Mesothelial cell of epicardium (in vitro differentiated cells): ENCODE measurements at places on chromosomes 2 and 18.

- no peak for DNase-seq
Observed at GRCh38 chr18:6505498-6505875, 90.8 kb upstream of the L3MBTL4 start.

DNA sequence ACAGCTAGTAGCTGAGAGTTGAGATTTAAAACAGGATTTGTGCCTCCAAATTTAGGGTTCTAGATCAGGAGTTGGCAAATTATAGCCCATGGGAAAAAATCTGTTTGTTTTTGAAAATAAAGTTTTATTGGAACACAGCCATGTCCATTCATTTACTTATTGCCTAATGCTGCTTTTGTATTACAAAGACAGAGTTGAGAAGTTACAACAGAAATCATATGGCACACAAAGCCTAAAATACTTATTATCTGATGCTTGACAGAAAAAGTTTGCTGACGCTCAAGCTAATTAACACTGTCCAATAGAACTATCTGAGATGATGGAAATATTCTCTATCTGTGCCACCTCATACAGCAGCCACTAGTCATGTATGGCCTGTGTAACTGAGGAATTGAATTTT, 229.1 kb upstream of the RASGRP3 start:
- DNase-seq = no peak

- DNase-seq = no peak
Observed at GRCh38 chr2:51553476-51553875, 521.5 kb upstream of the NRXN1 start.

GRCh38 chr2:28239207-28239606, 153.5 kb upstream of the FOSL2 start:
- no peak for DNase-seq

DNA sequence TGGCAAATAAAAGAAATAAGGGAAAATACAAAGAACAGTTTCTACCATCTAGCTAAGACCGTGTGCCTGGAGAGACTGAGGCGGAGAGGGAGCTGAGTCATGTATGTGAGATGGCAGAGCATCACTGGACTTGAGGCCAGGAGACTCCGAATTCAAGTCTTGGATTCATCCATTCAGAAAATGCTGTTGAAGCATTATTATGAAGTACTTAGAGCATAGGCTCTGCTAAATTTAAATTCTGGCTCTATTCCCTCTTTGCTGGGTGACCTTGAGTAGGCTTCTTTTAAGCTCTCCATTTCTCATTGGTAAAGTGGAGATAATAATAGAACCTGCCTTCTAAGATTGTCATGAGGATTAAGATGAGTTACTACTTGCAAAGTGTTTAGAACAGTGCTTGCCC, 34.7 kb downstream of the NPHP1 start:
- DNase-seq = no peak

GRCh38 chr18:32893915-32894314, 121.1 kb upstream of the KLHL14 start:
- DNase-seq = no peak

DNA sequence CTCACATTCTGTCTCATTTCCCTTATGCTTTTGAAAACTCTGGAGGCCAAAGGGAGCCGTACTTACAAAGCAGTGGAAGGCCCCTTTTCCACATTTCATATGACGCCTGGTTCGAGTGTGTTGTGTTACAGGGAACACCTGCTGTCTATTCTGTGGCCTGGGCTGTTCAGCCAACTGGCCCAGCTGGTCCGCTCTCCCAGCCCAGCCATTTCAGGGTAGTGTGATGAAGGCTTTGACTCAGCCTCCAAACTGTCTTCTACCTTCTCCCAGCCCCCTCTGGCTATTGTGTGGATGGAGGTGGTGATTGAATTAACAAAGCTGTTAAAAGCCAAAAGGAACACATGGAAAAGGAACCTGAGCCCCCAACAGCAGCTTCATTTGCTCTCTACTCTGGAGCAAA, 233.8 kb downstream of the ICOS start:
- no peak for DNase-seq

GRCh38 chr18:28814365-28814764, 637.4 kb upstream of the CDH2 start:
- no peak for DNase-seq

DNA sequence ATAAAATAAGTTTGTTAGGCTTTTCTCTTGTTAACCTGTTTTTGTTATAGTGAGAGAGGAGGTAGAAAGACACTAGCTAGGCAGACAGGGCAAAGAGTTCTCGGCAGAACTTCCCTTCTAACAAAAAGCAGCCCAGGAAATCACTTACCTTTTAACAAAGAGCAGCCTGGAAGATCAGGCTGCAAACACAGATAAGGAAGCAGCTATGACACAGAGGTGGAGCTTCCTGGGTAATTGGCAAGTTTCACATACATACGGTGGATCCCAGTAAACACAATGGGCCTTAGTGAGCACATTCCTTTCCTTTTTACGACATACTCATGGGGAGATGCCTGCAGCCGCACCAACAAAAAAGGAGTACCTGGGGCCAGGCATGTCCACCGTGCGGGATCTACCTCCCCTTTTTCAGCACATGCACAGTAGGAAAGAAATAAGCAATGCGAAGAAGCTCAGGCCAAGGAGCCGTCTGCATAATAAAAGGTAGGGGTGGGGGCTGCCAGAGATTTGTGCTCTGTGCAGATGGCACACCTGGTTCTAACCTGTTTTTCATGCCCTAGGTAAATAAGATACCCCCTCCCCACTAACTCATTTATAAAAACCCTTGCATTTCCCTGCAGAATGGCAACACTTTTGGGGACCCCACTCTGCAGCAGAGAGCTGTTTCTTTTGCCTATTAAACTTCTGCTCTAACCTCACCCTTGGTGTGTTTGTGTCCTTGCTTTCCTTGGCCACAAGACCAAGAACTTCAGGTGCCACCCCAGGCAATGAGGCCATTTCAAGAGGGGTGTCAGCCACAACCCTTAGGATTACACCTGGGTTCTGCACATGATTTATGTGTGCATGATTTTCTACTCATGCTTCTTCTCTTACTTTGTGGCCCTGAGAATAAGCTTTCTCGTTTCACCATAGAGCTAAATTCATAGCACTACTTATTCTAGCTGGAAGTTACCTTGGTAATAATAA, 26.5 kb downstream of the MDH1 start:
- no peak for DNase-seq

DNA sequence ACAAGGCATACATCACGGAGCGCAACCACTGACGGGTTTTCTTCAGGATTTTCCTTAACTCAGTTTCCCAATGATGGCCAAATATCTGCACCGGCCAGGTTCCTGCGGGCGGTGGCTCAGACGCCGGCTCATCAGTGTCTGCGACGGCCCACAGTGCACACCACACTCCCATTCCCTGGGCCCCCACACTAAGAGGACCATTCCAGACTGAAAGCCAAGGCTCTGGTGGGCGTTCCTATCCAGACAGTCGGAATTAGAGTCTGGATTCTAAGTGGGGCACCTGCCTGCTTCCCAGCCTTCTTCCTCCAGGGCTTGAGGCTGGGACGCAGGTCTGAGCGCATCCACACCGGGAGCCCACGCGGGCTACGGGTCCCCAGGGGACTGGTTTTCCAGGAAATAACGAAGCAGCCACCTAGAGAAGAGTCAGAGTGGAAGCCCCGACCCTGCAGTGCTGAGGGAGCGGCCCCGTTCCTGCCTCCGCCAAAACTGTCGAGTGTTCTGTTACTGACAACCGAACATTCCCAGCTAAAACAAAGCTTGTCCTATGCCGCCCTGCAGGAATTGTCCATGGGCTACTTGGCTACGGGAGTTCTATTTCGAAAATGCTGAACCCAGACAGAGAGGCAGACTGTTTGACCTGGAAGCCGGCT, 75.3 kb downstream of the TMEM18 start:
- peak; percentile 22 for DNase-seq

DNA sequence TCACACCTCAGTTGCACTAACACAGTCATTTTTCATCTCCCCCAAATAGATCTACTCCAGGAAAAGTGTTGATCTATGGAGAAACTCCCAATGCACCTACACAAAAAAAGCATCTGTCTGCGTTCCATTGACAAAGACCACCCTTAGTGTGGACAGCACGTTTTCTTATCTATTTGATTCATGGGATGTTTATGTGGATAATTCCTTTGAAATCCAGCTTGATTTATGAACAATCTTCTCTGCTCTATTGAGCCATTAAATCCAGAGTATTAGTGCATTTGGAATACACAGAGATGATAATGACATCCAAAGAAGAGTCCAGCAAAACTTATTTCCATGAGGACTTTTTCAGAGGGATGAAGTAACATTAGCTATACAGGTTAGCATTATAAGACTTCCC, 1221.9 kb upstream of the NXPH2 start:
- DNase-seq = no peak

DNA sequence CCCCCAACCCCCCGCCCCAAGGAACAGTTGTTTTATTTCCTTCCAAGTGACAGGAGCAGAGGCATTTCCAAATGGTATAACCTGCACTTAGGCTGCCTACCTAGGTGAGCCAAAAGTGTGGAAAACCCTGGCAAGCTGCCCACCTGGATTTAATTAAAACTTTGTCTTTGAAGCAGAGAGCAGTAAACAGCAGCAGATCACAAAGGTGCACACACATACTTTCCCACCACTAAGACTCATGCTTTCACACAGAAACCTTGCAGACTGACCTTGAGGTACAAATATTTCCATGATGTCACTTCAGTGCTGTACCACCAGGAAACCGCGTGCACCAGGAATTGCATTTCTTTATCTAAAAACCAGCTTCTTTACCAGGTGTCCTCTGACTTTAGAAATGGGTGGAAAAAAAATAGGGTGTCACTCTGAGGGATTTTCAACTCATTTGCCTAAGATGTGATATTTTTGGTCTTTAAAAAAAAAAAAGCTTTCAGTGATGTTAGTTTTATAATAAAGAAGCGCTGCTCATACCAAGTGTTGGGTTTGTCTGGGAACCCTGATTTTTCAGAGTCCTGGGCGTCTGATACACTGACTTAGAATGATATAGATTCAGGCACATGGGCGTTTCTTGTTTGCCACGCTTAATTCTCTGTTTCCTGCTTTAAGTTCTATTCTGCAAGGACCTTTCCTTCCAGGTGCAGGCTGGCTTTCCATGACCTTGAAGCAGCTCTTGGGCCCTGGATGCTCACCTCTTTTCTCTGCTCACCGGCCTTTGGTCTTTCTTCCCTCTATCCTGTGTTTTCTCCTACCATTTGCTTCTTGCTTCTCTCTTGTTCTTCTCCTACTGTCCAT, 70.7 kb upstream of the BCL2L11 start:
- DNase-seq = no peak

- DNase-seq = no peak
Observed at GRCh38 chr18:29326214-29326613, 1149.3 kb upstream of the CDH2 start.

GRCh38 chr2:207854484-207855440, 85.1 kb upstream of the FZD5 start:
- no peak for DNase-seq

- DNase-seq = no peak
Observed at GRCh38 chr18:48623468-48624235, 84.8 kb downstream of the CTIF start.

- DNase-seq = no peak
Observed at GRCh38 chr18:50924372-50924771, 43.5 kb upstream of the ELAC1 start.

- DNase-seq = no peak
Observed at GRCh38 chr2:149364839-149365238, 34.5 kb downstream of the LYPD6 start.

- DNase-seq = no peak
Observed at GRCh38 chr2:209940936-209941335, 61.5 kb upstream of the RPE start.

- no peak for DNase-seq
Observed at GRCh38 chr18:61870151-61870550, 22.7 kb downstream of the RNF152 start.

GRCh38 chr2:83686863-83687262, 772.2 kb downstream of the SUCLG1 start:
- DNase-seq = no peak

- peak; percentile 38 for DNase-seq
Observed at GRCh38 chr2:128600581-128601297, 282.1 kb upstream of the HS6ST1 start.

DNA sequence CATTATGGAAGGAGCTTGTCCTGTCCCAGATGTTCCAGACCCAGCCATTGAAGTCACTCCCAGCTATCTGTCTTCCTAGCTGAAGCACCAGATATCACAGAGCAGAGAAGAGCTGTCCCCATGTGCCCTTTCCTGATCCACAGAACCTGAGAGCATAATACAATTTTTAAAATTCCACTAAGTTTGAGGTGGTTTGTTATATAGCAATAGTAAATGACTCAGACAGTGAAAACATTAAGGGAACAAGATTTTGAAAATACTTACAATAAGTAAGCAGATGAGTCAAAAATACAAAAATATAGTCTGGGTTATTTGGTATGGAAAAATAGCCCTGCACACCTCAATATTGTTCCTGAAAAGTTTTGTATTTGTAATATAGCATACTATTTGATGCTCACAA, 85.8 kb upstream of the GLS start:
- no peak for DNase-seq

DNA sequence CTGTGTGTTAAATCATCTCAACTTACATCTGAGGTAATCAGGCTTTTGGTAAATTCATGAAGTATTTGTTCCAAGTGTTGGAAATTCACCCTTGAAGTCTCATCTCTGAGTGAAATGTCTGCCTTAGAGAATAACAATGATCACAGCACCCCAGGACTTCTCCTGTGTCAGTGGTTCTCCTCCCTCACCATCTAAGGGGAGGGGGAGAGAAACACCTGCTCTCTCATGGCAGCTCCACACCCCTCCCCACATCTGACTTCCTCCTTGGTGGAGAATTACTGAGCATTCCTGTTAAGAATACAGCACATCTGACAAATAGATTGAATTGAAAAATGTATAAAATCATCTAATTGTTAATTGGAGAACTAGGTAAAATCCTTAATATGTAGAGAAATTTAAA, 532.1 kb downstream of the RNF144A start:
- DNase-seq = no peak

- no peak for DNase-seq
Observed at GRCh38 chr18:60668583-60668982, 296.0 kb upstream of the MC4R start.
